ENCODE measurements at places on chromosomes 3 and 15. TPM values are rescaled to one million over a fixed set of nuclear protein-coding genes. Genes with fewer than 3 reads are reported as not detected.

The ZBTB47 gene
- 1.4 TPM for total RNA-seq

The ARPP21 gene
- not detected for total RNA-seq

The CFAP44 gene
- total RNA-seq, result 3.2 TPM

DNA sequence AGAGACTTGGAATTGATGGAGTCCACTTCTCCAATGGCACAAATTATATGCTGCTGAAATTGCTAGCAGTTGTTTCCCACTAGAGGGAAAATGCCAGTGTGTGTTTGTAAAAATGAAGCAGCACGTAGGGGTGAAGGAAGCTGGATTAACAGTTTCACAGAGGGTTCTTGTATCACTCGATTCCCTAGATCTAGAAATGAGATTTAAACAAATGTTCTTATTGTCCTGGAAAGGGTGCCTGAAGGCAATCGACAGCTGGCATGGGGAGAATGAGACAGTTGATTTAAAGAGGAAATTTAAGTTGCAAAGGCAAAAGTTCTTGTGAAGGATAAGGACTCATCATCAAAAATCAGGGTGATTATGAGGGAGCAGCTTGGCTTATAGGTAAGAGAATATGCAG lies 234.8 kb upstream of the ARPP21 start:
- no peak for DNase-seq
- no peaks in the 10 kb centered on the region for H3K4me1 ChIP-seq
- no peak overlapping the region for H3K4me3 ChIP-seq
- no peaks in the 10 kb centered on the region for H3K36me3 ChIP-seq
- H3K27ac ChIP-seq, result no peak overlapping the region

DNA sequence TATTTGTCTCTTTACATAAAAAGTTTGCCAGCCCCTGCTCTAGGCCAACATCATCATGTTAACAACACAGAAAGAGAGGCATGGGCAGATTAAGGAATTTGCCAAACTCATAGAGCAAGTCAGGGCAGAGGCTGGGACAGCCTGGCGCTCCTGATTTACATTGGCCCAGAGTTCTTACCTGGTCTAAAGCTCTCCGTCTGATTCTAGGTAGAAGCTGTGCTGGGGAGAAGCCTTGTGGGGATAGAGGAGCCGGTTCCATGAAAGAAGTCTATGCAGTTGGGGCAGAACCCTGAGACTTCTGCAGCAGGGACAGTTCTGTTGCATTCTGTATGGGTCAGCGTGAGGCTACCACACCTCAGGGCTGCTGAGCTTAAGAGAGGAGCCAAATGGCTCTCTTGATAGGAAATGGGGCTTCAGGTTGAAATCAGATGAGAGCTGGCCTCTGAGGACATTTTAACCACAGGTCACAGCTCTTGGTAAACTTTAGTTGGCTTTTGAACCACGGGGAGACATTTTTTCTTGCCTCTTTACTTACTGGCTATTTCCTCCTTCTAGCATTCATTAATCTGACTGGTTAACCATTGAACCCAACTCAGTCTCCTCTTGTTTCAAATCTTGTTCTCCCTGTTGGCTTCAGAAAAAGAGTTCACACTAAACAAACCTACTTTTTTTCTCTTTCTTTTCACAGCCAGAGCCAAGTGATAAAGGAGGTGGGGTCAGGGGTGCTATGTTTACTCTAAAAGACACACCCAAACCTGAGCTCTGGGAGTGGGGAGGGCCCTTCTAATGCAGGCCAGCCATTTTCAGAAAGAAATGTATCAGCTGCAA lies 250.7 kb downstream of the OPA1 start:
- no peak for DNase-seq
- peaks cover 43% of the 10 kb centered on the region for H3K27me3 ChIP-seq
- no peak overlapping the region for H3K4me3 ChIP-seq
- peaks cover 5% of the 10 kb centered on the region for H3K4me1 ChIP-seq
- H3K27ac ChIP-seq, result no peak overlapping the region

- H3K4me1 ChIP-seq, result no peaks in the 10 kb centered on the region
- H3K4me3 ChIP-seq, result no peak overlapping the region
- no peak for DNase-seq
- no peaks in the 10 kb centered on the region for H3K36me3 ChIP-seq
- H3K27ac ChIP-seq, result no peak overlapping the region
Measured at GRCh38 chr3:168183774-168184173, 88.0 kb upstream of the GOLIM4 start.
